ENCODE measurements at places on chromosomes 4 and X. TPM values are rescaled to one million over a fixed set of nuclear protein-coding genes. Genes with fewer than 3 reads are reported as not detected.

GRCh38 chrX:155000841-155001240 lies 21.7 kb downstream of the F8 start:
- no peak overlapping the region for H3K4me3 ChIP-seq
- no peaks in the 10 kb centered on the region for H3K36me3 ChIP-seq
- peaks cover 15% of the 10 kb centered on the region for H3K27me3 ChIP-seq
- DNase-seq = no peak

The GAGE2A gene
- total RNA-seq = not detected

The KLB gene
- not detected for total RNA-seq

GRCh38 chr4:147916351-147916750 lies 184.5 kb downstream of the ARHGAP10 start:
- H3K36me3 ChIP-seq = peaks cover 2% of the 10 kb centered on the region
- no peaks in the 10 kb centered on the region for H3K27me3 ChIP-seq
- DNase-seq = no peak
- H3K4me3 ChIP-seq = no peak overlapping the region
- H3K27ac ChIP-seq = no peak overlapping the region

DNA sequence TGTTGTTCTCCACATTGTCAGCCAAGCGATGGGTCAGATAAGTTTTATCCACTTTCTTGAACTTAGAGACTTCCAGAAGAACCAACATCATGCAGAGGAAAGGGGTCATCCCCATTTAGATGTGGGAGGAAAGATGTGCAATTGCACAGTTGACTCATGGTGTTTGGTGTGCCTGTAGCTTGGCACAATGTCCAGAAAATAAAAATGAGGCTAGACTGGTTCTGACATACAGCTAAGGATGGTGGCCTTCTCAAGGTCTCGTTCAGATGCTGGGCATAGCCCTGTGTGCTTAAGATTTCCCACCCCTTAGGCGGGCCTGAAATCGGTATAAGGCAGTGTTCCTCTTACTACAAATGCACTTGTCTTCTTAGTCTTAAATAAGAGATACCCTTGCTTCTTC lies 101.1 kb downstream of the PCDH7 start:
- H3K27ac ChIP-seq = no peak overlapping the region
- no peaks in the 10 kb centered on the region for H3K4me1 ChIP-seq
- no peak overlapping the region for H3K4me3 ChIP-seq
- no peaks in the 10 kb centered on the region for H3K27me3 ChIP-seq
- DNase-seq = no peak
- H3K36me3 ChIP-seq = no peaks in the 10 kb centered on the region

- peaks cover 21% of the 10 kb centered on the region for H3K36me3 ChIP-seq
- H3K27ac ChIP-seq = peak overlapping the region; percentile 98
- peak overlapping the region; percentile 85 for H3K4me3 ChIP-seq
- H3K27me3 ChIP-seq = no peaks in the 10 kb centered on the region
- peaks cover 14% of the 10 kb centered on the region for H3K4me1 ChIP-seq
These were observed 811 bp downstream of the TMEM187 start for GRCh38 chrX:153973127-153974002.

- no peaks in the 10 kb centered on the region for H3K27me3 ChIP-seq
- H3K4me3 ChIP-seq = no peak overlapping the region
- no peak for DNase-seq
- H3K36me3 ChIP-seq = no peaks in the 10 kb centered on the region
- H3K27ac ChIP-seq = no peak overlapping the region
These were observed 55.9 kb upstream of the IL15 start for GRCh38 chr4:141580523-141580922.

The HSD17B13 gene
- not detected for total RNA-seq

The SOD3 gene
- total RNA-seq = not detected

The PDGFC gene
- total RNA-seq = not detected

DNA sequence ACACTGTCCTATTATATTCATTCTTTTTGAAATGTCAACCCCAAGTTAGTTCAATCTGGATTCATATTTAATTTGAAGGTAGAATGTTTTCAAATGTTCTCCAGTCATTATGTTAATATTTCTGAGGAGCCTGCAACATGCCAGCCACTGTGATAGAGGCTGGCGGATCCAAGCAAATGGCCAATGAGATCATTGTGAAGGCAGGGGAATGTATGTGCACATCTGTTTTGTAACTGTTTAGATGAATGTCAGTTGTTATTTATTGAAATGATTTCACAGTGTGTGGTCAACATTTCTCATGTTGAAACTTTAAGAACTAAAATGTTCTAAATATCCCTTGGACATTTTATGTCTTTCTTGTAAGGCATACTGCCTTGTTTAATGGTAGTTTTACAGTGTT lies 1.6 kb downstream of the CXCL1 start:
- H3K4me1 ChIP-seq = peaks cover 5% of the 10 kb centered on the region
- no peak overlapping the region for H3K4me3 ChIP-seq
- H3K27ac ChIP-seq = no peak overlapping the region

- H3K4me1 ChIP-seq = no peaks in the 10 kb centered on the region
- H3K27me3 ChIP-seq = no peaks in the 10 kb centered on the region
- no peak overlapping the region for H3K27ac ChIP-seq
- H3K36me3 ChIP-seq = no peaks in the 10 kb centered on the region
- no peak for DNase-seq
These were observed 850.9 kb downstream of the FAM133A start for GRCh38 chrX:94524867-94525266.

The ATP2B3 gene
- total RNA-seq = not detected

- H3K27ac ChIP-seq = no peak overlapping the region
- no peaks in the 10 kb centered on the region for H3K36me3 ChIP-seq
- no peak overlapping the region for H3K4me3 ChIP-seq
- H3K4me1 ChIP-seq = no peaks in the 10 kb centered on the region
These were observed 49.5 kb downstream of the CPZ start for GRCh38 chr4:8641931-8642650.

DNA sequence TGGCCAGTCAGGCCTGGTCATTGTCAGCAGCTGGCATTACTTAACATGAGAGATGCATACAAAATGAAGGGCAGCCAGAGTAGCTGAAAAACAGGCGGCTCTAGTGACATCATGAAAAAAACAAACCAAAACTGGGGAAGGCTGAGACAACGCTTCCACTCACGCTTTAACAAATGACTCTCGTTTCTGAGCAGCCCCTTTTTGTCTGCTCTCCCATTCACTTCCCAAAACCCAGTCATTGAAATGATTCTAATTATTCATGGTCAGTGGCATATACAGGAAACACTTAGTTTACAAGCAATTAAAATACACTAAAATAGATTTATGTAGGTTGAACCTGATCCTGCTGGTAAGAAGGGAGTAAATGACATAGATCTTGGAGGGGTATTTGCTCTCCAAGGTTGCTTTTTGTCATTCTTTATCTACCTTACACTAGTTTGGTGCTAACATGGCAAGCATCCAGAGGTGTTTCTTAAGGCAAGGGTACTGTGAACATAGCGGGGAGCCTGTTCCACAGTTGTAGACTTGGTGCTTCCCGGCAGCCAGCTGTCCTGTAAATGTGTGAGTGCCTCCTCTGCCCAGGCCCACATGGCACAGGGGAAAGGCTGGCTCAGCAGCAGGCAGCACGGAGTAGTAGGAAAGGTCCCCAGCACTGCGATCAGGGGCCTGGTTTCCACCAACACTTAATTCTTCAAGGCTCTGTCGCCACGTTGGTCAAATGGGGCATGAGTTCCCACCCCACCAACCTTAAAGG lies 61.2 kb upstream of the CITED1 start:
- H3K4me1 ChIP-seq = no peaks in the 10 kb centered on the region
- H3K27ac ChIP-seq = no peak overlapping the region
- no peaks in the 10 kb centered on the region for H3K36me3 ChIP-seq
- H3K27me3 ChIP-seq = no peaks in the 10 kb centered on the region
- no peak overlapping the region for H3K4me3 ChIP-seq

The H2BW2 gene
- total RNA-seq = not detected

The SUPT20HL2 gene
- not detected for total RNA-seq

- H3K4me3 ChIP-seq = no peak overlapping the region
- H3K27ac ChIP-seq = no peak overlapping the region
- H3K4me1 ChIP-seq = peaks cover 2% of the 10 kb centered on the region
- no peaks in the 10 kb centered on the region for H3K27me3 ChIP-seq
- peaks cover 8% of the 10 kb centered on the region for H3K36me3 ChIP-seq
- DNase-seq = no peak
These were observed 53.5 kb downstream of the DLG3 start for GRCh38 chrX:70498129-70498528.

GRCh38 chr4:127936974-127937373 lies 28.0 kb downstream of the MFSD8 start:
- peaks cover 9% of the 10 kb centered on the region for H3K36me3 ChIP-seq
- H3K4me1 ChIP-seq = no peaks in the 10 kb centered on the region
- H3K4me3 ChIP-seq = no peak overlapping the region

DNA sequence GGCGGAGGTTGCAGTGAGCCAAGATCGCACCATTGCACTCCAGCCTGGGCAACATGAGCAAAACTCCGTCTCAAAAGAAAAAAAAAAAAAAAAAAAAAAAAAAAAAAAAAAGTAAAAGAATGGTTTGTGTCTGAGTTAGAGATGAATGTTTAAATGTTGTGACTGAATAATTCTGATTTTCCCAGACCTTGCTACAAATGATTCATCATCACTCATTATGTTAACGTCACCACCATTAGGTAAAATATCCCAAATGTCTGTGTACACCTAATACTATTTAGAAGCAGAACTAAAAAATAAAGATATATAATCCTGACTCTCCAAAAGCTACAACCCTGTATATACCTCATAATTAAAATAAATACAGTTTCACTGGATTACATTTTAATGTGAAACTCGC lies 70.8 kb downstream of the HHIP start:
- peaks cover 4% of the 10 kb centered on the region for H3K27me3 ChIP-seq
- H3K36me3 ChIP-seq = no peaks in the 10 kb centered on the region
- H3K27ac ChIP-seq = no peak overlapping the region
- H3K4me1 ChIP-seq = no peaks in the 10 kb centered on the region
- no peak for DNase-seq

The NLGN4X gene
- total RNA-seq = not detected
